Inflammatory macrophage (primary cell): ENCODE measurements at places on chromosomes 2 and 18.

DNA sequence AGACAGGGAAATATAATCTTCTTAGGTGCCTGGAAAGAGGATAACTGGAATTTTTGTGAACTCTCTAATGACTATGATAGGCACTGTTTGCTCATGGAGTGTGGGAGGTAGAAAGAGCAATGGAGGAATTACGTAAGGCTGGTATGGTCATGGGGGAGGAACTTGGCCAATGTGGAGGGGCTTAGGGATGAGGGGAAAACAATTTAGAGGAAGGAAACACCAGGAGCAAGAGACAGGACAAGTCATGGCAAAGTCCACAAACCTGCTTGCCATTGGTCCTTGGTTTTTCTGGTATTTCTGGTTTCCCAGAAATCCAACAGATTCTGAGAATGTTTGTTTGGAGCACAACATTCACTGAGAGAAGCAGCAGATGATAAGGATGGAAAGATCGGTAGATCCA lies 274.2 kb downstream of the DYSF start:
- no peak for DNase-seq

- no peak for DNase-seq
These were observed 182.5 kb upstream of the OSR1 start for GRCh38 chr2:19540739-19541525.

DNA sequence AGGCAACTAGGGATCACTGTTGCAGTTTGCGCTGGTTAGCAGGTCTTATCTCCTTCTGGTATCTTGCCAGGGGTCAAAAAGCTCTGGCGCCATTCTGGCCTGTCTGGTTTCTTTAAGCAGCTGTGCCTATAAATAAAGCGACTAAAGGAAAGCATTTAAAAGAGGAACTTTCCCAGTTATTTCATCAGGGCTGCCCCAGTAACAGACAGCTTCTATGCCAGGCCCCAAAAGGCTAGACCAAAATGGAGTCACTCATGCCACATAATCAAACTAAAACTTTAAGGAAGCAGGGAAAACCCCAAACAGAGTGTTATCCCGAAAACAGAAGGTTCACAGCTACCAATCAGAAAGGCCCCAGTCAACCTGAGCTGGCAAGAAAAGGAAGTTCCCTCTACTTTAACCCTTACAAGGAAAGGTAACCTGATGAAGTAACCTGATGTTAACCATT lies 41.2 kb upstream of the HNRNPA3 start:
- peak; percentile 80 for DNase-seq

- DNase-seq, result no peak
These were observed 22.4 kb upstream of the MGAT5 start for GRCh38 chr2:134231301-134231964.

- DNase-seq, result no peak
These were observed 8.9 kb downstream of the AMER3 start for GRCh38 chr2:130764035-130764820.

DNA sequence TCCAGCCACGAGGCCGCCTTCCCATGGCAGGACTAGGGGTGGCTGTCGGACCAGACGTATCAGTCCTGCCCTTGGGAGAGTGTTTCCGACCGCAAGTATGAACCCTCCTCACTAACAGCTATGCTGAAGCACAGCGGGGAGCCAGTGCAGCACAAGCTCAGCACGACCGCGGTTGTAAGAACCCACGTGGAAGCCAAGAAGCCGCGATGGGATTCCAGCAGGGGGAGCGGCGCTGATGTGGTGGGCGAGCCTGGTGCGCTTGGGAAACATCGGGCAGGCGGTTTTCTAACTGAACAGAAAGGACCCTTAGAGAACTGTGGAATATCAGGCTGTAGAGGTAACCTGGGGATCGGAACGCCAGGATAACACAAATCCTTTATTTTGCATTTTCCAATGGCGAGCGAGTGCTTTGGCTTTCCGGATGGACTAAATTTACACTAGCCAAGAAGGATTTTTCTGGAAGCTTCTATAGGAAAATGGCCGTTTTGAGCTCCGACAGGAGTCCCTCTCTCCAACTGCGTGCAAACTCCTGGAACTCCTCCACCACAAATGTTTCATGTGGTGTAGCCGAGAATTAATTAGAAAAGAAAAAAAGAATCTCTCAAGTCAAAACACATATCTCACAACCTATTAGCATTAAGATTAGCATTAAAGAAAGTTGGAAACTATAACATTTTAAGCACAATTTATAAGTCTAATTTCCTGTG lies 132.0 kb upstream of the MYCN start:
- DNase-seq, result no peak

DNA sequence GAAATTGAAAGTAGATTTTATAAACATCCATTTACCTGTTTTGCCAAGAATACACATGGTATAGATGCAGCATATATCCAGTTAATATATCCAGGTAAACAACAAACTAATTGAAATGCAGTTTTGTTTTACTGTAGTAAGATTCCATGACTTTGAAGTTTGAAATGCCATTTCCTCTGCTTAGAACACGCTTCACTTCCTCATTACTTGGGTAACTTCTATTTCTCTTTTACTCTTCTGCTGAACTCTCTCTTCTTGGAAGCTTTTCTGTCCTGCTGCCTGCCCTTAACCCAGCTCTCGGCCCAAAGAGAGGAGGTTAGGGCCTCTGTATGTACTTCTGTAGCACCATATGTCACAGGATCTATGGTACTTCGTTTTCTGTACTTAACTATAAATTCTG lies 14.1 kb upstream of the IL1RL2 start:
- peak; percentile 9 for DNase-seq

- peak; percentile 70 for DNase-seq
These were observed 57.6 kb upstream of the CABLES1 start for GRCh38 chr18:23077493-23078256.
